ENCODE measurements at places on chromosomes 7 and 10. TPM values are rescaled to one million over a fixed set of nuclear protein-coding genes. Genes with fewer than 3 reads are reported as not detected.

DNA sequence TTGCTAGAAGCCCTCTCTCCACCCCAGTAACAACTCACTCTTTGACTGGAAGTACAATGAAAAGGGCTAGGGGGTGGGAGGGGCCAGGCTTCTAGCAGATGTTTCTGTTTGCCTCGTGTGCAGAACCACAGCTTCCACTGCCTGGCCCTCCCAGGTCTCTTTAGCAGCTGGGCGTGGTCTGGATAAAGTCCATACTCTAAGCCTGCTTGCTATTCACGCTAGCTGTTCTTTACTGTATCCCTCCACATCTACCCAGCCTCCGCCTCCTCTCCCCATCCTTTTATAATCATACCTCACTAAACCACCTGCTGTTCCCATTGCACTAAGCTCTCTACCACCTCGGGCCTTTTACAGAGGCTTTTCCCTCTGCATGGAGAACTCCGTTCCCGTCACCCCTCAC lies 288.8 kb downstream of the CAMK1D start:
- DNase-seq = no peak

- DNase-seq = no peak
Observed at GRCh38 chr7:18861514-18862118, 255.8 kb downstream of the TWIST1 start.

DNA sequence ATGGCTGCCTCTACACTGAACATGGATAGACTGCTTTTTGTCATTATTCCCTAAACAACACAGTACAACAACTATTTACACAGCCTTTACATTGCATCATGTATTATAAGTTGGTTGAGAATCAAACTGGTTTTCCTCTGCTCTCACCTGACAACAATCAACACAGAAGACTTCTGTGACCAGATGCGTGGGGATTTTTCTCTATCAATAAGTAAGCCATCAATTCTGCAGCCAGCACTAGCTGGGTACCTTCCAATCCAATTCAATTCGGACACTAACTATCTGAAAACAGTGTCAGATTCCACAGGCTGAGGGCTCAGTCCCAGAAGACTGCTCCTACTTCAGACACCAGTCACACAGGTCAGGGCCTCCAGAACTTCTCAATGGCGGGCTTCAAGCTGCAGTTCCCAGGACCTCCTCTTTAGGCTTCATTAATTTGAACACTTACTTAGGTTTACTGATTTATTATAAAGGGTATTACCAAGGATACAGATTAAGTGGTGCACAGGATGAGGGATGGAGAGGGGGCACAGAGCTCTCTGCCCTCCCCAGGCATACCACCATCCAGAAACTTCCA lies 36.4 kb upstream of the ASL start:
- no peak for DNase-seq

DNA sequence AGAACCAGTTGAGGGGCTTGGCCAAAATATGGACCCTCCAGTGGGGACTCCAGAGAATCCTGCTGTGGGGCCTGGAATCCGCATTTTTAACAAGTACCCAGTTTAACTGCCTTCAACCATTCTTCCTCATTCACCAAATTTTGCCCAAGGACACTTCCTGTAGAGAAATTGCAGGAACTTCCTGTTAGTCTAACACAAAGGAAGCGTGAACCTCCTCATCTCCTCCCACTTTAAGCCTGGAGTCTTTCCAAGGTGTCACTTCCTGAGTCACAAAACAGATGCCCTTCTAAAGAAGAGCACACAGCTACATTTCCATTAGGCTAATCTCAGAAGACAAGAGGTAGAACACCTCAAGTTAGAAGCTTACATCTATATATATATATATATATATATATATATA lies 188.4 kb downstream of the PPP1R17 start:
- DNase-seq = peak; percentile 75

Gene IQUB
- 0.20 TPM for total RNA-seq

Gene MBL2
- total RNA-seq = not detected
